ENCODE measurements at places on chromosomes 5 and 9.

DNA sequence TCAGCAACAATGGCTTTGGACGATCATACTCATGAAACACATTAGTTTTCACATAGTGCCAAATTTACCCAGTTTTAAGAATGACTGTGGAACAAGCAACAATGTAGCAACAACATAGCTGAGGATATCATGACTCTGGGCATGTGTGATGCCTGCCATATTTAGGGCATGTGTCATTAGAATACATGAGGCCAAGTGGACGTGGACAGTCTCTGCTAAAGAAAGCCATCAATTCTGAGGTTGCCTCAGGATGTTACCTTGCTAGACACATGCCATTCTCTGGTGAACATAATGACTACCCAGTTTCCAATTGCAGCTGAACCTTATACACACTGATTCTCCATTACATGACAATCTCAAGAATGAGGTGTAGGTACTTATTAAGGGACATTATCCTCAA lies 103.3 kb upstream of the ADAMTS19 start:
- DNase-seq, result no peak

DNA sequence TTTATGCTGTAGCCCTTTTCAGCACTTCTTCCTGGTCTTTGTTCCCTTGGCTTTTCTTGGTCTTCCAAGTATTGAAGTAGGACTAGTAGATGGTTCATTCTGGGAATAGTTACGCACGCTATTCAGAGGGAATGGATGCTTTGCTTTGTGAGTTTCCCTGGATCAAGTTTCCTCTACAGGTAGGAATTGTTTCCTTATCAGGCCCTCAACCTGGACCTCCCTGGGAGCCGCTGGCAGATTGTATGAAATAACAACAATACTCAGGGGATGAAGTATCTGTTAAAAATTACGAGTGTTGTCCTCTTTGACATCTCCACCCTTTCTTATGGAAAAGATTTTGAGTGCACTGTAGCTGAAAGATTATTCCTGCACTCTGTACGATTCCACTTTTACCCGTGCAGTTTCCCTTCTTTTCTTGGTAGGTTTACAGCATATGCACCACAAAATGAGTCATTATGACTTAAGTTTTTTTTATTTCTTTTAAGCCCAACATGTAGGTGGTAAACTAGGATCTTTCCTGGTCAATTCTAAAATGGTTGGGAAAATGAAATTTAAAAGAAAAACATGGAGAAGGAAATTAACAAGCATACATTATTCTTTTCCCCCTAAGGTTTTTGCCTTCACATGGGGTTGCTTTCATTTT lies 57.9 kb downstream of the ARHGAP26 start:
- no peak for DNase-seq

- DNase-seq, result no peak
Measured at GRCh38 chr9:99855467-99856176, 33.9 kb downstream of the NR4A3 start.

- DNase-seq, result no peak
Measured at GRCh38 chr5:168889039-168889438, 309.9 kb upstream of the PANK3 start.

GRCh38 chr9:2919347-2919746 lies 75.5 kb upstream of the PUM3 start:
- no peak for DNase-seq

- DNase-seq, result peak; percentile 70
Measured at GRCh38 chr5:76607353-76607871, 15.8 kb downstream of the F2RL2 start.

DNA sequence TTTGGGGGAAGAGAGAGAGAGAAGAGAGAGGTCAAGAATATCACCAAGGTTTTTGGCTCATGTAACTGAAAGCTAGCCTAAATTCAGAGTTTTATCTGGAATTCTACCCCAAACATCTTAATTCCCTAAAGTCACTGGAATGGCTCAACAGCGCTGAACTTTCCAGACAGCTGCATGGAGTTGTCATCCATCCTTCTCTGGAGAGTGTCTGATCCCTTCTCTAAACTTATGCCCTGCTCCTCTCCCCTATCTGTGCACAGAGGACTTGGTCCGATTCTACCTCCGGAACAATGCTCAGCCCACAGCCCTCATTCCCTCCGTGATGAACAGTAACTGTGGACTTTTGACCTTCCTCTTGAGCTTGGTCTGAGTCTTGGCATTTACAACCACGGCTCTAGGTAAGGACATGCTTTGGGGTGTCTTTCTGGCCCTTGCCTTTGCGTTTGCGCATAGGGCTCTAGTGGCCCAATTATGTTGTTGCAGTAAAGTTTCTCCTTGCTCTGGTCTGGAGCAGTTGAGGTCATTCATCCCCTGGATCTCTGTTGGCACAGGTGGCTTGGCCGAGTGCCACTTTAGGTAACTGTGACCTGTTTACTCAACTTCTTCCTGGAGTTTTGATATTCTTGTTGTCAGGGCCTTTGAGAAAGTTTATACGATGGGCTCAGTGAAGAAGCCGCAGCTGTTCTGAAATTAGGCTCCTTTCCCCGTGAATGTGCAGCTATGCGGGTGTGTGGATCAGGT lies 18.3 kb upstream of the CD180 start:
- no peak for DNase-seq

DNA sequence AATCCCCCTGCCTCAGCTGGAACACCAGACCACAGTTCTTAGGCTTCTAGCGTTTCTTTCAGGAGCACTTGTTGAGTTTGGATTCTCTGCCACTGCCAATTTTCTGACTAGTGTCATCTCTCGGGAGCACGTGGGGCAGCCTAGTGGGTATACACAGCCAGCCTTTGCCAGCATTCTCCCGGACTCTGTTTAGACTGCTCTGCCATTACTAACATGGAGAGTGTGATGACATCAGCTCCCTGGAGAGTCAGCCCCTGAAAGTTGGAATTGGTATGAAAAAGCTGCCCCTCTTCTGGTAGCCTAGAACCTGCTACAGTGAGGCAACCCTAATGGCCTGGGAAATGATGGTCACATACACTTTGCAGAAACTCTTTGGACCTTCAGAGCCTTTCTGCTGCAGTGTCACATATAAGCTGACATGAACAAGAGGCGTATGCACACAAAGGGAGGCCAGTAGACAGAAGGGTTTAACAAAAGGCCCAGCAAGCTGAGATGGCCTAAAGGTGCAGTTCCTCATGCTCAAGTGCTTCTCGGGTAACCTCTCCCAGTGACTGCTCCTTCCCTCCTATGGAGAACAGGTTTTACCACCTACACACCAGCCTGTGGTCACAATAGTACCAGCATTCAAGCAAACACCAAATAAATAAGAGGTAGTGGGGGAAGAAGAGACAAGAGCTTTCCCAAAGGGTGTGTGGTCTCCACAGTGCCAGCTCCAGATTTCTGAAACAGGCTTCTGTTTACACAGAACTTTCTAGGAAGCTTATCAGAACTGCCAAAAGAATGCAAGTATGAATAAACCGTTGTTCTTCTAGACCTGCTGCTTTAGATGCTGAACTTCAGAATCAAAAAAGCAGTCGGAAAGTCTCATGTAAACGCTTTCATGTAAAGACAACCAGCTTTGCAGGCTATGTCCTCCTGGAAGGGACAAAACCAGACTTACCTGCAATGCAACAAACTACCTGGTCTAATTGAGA lies 16.5 kb downstream of the SPACA9 start:
- no peak for DNase-seq

DNA sequence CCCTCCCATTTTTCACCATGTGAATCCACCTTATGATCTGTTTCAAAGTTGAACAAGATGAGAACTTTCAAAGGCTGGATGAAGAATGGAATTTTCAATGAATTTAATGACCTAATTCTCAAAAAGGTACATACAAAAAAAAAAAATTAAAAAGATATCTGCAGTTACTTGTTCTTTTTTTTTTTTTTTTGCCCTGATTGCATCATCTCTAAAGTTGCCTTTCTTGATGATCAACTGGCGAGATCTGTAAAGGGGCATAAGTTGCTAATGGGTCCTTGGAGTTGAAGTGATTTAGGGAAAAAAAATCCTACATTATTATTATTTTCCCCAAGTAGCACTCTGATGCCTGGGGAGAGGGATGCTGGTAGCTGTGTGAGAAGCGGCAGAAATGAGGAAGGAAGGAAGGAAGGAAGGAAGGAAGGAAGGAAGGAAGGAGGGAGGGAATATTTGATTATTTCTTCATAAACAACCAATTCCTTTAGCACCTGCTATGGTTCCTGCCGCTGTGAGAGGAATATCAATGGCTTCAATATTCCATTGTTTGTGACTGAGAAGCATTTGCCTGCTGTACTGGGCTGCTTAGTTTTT lies 48.8 kb upstream of the CD180 start:
- no peak for DNase-seq

GRCh38 chr9:33153666-33154065 lies 13.5 kb downstream of the B4GALT1 start:
- peak; percentile 39 for DNase-seq

DNA sequence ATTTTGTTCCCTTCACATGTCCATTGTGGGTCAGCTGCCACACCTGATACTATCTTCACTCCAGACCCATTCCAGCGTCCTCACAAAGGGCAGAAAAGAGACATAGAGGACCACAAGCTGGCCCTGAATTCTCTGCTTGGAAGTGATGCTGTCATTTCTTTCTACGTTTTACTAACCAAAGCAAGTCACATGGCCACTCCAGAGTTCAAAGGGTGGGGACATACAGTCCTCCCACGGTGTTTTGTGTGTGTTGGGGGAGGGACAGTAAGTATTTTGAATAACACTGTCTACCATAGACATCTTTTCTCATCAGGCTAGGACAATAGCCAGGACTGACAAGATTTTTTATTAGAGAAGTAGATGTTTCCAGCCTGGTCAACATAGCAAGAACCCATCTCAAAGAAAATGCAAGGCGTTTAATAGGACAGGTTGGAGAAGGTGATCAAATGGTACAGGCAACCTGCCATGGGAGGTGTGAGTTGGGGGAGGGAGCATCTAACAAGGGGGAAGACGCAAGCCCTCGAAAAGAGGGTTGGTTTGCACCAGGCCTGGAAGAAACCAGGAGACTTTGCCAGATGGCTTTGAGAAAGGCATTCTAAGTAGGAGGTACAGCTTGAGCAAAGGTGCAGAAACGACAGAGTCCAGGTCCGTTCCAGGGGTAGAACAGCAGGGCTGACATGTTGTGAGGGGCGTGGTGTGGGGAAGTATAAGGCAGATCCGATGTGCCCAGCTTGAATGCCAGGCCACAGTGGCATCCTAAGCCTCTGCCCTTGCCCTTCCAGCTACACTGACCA lies 11.3 kb upstream of the GLIPR2 start:
- DNase-seq, result no peak

DNA sequence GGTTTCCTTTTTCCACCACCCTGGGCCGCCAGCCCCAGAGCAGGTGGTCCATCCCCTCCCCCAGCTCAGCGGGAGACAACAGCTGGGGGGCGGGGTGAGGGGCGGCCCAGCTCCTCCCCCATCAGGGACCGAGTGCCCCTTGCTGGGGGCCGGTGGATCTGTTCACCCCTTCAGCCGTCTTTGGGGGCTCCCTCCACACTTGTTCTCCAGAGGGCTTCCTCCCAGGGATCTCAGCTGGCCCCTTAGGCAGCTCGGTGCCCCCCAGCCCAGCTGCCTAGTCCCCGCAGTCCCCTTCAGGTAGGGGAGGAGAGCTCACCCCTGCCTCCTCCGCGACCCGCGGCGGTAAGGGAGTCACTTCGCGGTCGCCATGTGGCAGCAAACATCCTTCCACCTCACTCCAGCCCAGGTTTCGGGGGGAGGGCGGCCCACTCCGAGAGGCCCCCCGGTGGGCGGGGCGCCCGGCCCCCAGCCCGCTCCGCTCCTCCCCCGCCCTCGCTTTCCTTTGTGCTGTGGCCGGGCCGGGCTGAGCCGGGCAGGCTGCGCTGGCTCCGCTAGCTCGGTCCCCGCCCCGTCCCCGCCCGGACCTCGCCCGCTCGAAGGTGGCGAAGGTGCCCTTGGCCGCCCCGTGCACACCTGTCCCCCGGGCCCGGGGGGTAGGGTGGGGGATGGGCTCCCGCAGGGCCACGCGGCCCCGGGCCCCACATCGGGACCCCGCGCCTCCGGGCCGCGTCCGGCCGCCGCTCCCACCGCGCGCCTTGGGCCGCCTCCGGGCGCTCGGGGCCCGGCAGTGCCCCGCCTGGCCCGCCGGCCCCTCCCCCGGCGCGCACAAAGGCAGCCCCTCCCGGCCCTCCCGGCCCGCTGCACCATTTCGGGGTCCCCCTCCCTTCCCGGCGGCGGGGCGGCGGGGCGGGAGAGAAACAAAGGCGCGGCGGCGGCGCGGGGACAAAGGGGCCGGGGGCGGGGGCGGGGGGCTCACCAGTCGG lies 683 bp downstream of the DBN1 start:
- peak; percentile 45 for DNase-seq

- no peak for DNase-seq
Measured at GRCh38 chr9:117300371-117301110, 114.3 kb downstream of the ASTN2 start.

DNA sequence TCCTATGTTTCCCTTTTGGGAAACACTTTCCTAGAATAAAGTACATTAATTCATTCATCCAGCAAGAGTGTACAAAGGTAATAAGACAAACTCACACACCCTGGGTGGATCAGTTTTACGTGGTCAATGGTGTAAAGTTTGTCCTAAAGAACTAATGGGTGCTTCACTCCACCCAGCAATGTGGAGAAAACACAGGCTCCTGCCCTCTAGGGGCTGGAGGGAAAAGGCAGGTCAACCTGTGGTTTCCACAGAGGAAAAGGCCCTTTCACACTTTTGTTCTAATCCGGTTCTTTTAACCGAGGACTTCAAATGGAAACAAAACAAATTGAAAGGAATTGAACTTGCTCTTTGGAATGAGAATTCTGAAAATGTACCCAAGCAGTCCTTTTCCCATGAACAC lies 80.9 kb upstream of the SPOCK1 start:
- DNase-seq, result no peak

GRCh38 chr5:108769352-108769751 lies 21.7 kb downstream of the FER start:
- no peak for DNase-seq
